SIG-M5 (cell line): ENCODE measurements at places on chromosomes 13 and 19.

GRCh38 chr13:29771247-29771646, 79.2 kb downstream of the UBL3 start:
- no peak for DNase-seq

GRCh38 chr19:49488046-49488862, 846 bp downstream of the RPL13A start:
- DNase-seq: no peak

DNA sequence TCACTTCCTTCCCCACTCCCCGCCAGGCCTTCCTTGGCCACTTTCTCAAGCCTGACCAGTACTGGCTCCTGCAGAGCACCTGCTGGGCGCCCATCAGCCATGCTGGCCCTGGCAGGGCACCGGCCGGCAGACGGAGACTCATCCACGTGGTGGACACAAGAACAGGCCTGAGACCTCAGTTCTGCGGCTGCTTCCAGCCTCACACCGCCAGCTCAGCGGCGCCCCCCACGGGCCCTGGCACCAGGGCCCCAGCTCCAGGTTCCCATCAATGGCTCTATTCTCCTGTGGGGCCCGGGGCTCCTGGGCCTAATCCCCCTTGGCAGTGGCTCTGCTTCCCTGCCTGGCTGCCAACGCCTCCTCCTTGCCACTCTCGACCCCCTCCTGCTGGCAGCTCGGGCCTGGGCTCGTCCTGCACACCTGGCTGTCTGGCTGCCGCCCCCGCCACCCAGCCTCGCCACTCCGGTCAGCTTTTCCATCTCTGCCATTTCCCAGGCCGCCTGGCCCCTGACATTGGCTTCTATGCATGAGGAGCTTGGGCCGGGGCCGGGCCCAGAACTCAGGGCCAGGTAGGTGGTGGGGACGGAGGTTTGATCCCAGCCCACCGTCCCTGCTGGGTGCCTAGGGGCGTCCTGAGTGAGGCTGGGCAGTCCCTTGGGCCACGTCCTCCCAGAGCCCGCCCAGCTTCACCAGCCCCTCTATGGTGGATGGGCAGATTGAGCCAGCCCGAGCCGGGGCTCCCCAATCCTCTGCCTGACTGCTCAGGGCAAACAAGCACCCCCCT, 6.2 kb downstream of the NDUFA11 start:
- DNase-seq: no peak

DNA sequence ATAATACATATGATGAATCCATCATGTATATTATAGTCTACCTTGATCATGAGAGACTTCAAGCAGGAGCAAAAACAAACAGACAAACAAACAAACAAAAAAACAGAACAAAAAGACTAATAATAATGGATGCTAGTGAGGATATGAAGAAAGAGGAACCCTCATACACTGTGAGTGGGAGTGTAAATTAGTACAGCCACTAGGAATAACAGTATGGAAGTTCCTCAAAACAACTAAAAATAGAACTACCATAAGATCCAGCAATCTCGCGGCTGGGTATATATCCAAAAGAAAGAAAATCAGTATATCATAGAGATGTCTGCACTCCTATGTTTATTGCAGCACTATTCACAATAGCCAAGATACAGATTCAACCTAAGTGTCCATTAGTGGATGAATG, 7.0 kb upstream of the DLEU7 start:
- DNase-seq: no peak

DNA sequence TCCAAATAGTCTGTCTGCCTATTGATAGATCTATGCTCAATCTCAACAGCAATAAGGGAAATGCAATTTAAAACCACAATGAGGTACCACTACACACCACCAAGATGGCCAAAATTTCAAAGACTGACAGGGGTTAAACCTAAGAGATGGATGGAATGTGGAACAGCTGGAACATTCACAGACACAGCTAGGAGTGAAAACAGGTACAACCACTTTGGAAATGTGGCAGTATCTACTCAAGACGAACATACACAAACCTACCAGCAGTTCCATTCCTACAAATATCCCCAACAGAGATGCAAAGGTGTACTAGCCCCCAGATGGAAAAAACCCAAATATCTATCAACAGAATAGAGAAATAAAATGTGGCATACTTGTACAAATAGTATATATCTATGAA, 86.4 kb downstream of the TSC22D1 start:
- no peak for DNase-seq

- no peak for DNase-seq
These were observed 13.0 kb upstream of the JUND start for GRCh38 chr19:18294467-18294864.

DNA sequence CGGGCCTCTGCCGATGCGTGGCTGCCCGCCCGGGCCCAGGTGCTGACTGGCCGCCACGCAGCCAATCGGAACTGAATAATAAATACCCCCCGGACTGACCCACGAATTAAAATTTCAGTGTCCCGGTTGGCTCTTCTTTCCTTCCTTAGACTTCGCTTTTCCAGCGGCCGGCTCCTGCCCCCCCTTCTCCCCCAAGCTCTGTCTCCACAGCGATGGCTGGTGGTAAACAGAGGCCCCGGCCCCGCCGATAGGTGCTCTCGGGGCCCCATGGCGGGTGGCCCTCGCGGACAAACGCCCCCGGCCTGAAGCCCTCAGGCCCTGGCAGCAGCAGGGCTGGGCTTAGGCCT, 2.6 kb downstream of the ZBTB7A start:
- DNase-seq: no peak

- no peak for DNase-seq
These were observed 8.5 kb upstream of the DOCK9 start for GRCh38 chr13:98986226-98986846.

DNA sequence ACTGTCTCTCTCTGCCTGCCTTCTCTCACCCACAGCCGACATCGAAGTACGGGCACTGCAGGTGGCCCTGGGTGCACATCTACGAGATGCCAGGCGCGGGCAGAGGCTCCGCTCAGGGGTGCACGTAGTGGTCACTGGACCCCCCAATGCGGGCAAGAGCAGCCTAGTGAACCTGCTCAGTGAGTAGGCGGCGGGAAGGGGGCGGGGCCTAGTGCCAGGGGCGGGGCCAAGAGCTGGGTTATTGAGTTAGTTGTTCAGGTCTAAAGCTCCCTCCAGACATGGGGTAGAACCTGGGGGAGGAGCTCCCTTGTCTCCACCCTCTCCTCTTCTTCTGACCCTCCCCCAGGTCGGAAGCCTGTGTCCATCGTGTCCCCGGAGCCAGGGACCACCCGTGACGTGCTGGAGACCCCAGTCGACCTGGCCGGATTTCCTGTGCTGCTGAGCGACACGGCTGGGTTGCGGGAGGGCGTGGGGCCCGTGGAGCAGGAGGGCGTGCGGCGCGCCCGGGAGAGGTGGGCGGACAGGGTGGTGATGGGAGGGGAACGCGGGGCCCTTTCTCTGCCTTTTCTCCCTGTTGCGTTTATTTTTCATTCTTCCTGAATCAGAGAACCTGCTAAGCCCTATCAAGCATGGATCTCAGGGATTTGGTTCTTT, 1.9 kb downstream of the GTPBP3 start:
- DNase-seq: no peak

GRCh38 chr19:11064831-11065303, 24.4 kb upstream of the LDLR start:
- DNase-seq: no peak

- DNase-seq: no peak
These were observed 74.5 kb upstream of the NBEA start for GRCh38 chr13:34867590-34867989.

GRCh38 chr13:37090912-37091311, 14.6 kb downstream of the CSNK1A1L start:
- DNase-seq: no peak

DNA sequence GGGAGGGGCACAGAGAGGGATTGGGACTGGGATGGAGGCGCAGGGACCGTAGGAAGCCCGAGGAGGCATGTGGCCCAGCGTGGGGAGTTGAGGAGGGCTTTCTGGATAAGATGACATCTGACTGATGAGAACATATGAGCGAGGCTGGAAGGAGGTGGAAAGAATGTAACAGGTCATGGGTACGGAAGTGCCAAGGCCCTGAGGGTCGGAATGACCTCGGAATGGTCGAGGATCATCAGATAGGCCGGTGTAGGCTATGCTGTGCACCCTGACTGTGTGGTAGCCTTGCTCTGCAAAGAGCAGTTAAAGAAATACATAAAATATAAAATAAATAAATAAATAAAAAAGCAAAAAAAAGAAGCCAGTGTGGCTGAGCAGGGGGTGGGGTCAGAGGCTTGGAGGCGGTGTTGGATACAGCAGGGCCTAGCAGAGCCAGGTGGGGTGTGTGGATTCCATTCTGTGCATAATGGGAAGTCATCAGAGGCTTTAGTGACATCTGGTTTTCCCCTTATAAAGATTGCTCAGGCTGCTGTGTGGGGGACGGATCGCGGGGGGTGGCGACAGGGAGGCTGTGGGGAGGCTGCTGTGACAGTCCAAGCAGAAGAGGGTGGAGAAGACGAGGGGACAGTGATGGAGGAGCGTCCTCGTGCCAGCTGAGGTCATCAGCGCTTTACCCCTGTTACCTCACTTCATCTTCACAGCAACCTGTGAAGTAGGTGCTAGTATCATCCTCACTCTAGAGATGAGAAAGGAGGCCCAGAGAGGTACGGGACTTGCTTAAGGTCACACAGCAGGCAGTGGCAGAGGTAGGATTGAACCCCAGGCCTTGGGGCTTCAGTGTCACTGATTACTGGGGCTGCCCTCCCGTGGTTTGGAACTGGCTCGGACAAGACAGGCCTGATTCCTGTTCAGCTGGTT, 5.0 kb downstream of the PAK4 start:
- no peak for DNase-seq

GRCh38 chr19:47028195-47028601, 8.6 kb downstream of the NPAS1 start:
- no peak for DNase-seq

GRCh38 chr19:46634045-46634655, 1.9 kb downstream of the GNG8 start:
- no peak for DNase-seq

GRCh38 chr13:80870186-80870585, 529.3 kb upstream of the SPRY2 start:
- no peak for DNase-seq

DNA sequence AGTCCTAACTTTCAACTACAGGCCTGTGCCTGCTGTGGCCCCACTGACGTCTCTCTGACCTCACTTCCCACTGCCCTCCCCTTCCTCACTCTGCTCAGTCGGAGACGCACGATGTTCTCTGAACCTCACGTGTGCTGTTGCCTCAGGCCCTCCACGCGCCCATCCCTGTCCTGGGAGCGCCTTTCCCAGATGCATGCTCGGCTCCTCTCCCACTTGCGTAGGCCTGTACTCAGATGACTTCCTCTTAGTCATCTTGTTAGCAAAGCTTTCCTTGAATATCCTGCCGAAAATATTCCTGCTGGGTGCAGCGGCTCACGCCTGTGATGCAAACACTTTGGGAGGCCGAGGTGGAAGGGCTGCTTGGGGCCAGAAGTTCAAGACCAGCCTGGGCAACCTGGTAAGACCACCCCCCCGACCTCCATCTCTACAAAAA, 9.3 kb upstream of the SYT5 start:
- no peak for DNase-seq

DNA sequence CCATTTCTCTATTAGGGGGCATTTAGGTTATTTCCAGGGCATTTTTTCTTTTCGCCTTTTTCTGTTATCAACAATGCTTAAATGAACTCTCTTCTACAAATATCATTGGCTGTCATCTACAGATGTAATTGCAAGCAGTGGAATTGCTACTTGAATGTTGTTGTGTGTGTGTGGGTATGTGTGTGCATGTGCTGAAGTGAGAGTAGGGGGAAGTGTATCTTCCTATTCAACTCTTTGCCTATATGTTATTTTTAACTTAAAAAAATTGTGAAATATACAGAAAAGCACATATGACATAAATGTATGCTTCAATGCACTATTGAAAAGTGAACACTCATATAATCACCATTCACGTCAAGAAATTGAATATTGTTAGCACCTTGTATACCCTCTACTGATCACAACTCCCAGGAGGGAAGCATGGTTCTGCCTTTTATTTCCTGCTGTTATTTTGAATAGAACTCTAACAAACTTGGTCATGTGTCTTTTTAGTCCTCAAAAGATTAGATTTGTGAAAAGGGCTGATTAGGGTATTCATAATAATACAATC, 24.7 kb downstream of the WDFY2 start:
- DNase-seq: no peak

- no peak for DNase-seq
These were observed 12.7 kb upstream of the PSMD8 start for GRCh38 chr19:38361633-38362075.

DNA sequence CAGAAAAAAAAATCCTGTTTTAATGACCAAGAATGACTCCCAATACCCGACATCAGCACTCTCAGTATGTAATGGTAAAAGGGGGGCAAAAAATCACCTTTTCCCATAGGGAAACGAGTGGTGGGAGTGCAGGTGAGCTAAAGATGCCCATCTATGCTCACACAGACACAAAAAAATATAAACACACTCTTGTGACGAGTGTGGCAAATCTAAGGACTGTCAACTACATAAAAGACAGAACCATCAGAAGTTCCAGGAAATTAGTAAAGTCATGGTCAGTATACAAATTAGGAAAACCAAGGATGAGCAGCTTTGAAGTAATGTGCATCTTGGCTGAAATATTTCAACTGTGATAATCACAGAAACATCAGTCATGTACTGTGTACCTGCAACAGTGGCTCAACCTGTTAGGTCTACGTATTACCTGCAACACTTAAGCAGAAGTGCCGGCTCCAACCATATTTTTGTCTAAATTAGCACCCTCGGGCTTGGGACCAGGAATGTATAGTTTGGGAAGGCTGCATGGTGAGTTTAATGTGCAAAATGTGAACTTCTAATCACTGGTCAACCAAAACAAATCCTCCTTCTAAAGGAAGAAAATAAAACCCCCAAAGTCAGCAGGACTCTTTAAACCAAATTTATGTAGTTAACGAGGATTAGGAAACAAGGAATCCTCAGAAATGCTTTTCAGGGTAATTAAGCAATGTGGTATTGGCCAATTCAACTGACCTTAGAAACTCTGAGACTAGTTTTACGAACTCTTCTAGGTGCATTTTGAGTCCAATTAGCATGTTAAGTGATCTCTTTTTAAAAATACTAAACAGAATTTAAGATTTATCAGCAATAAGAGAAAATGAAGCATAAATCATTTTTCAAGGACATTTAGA, 24.3 kb downstream of the ANKRD10 start:
- no peak for DNase-seq

GRCh38 chr19:33344573-33344925, 29.0 kb upstream of the CEBPG start:
- no peak for DNase-seq

- no peak for DNase-seq
These were observed 13.2 kb upstream of the ASF1B start for GRCh38 chr19:14149509-14149994.

DNA sequence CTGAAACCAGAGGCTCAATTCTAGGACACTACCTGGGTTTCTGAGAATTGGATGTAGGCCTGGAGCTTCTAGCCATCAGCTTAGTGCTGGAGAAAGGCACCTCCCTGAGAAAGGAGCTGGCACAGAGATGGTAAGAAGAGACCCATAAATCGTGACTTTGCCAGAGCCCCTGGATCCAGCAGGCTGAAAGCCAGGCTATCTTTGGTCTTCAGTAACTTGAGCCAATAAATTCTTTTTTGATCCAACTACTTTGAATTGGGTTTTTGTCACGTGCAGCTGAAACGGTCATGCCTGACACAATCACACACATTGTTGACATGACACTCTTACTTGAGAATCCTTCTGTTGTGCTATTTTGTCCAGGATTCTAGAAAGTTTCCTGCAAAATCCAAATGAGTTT, 103.4 kb downstream of the LHFPL6 start:
- DNase-seq: no peak

GRCh38 chr13:71242201-71242600, 624.8 kb downstream of the DACH1 start:
- DNase-seq: no peak

GRCh38 chr13:30743319-30744055, 8.1 kb downstream of the ALOX5AP start:
- DNase-seq: no peak

- DNase-seq: no peak
These were observed 118.4 kb downstream of the RAB20 start for GRCh38 chr13:110442930-110443621.
